ENCODE measurements at places on chromosomes 7 and 10.

GRCh38 chr7:110620110-110620735 is 470.7 kb upstream of the LRRN3 start:
- no peak for DNase-seq

- no peak for DNase-seq
These were observed 337.3 kb upstream of the MAGI2 start for GRCh38 chr7:79790656-79791262.

DNA sequence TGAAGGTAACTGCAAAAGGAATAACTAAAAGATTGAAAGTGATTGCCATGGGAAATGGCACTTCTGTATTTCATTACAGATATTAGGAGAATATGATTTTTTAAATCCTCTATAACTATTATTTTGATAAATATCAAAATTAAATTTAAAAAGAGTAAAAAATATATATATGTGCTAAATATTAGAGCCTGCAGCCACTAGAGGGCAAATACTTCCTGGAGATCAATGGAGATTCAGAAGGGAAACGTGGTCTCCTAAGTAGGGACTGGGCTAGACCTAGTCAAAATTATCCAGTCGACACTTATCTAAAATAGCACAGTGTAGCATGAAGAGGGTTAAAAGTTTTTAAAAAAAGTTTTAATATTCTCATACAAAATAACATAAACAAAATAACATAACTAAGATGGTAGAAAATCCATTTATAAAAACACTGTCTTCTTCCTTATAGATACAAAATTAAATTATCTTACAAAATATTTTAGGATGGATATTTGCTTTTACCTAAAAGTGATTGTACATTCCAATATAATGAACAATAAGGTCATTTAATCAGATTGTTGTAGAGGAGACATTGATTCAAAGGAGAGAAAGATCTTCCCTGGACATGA is 434.3 kb downstream of the MDFIC start:
- DNase-seq = no peak

DNA sequence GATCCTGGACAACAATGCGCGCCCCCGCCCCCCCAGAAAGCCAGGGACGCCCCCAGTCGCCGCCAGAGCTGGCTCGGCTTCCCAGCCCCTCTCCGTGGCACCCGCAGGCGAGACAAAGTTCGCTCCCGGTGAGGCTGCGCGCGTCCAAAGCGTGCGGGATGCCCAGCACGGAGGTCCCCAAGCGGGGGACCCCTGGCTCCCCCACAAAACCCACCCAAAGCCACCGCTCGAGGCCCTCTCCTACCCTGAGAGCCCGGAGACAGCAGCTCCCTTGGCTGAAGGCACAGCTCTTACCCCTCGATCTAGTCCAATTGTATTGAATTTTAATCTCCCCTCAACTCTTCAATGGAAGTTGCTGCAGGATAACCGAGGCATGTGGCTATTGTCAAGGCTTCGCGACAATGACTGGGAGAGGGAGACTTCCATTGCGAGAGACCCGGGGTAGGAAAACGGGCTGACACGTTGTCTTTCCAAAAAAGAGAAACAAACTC is 305.3 kb downstream of the PRPF18 start:
- no peak for DNase-seq

GRCh38 chr10:76463111-76463510 is 1031.7 kb downstream of the LRMDA start:
- no peak for DNase-seq

GRCh38 chr10:1369665-1370064 is 313.5 kb downstream of the WDR37 start:
- no peak for DNase-seq

- DNase-seq = no peak
These were observed 4.8 kb downstream of the FGFR2 start for GRCh38 chr10:121593281-121594075.

DNA sequence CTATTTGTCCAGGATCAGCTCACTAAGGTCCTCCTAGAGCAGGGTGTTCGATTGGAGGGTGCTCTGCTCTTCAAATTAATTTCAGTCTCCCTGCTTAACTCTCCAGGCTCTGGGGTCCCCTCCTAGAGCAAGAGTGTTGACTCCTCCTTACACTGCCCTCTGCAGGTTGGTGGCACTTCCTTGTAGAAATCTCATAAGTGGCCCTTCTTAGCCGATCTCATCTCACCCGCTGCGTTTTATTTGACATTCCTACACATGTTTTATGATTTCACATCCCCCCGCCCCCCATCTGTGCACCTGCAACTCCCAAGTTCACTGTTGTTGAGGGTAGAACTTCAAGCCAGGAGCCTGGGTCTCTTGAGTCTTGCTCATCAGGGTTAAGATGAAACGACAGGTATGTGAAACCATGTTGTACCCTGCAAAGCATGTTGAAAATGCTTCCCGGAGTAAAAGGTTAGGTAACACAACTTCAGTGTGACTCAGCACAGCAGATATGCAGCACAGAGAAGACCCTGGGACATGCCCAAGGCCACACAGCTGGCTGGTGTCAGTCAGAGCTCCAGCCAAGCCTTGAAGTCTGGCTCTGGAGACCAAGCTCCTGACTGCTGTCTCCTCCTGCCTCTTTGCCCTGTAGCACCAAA is 171.2 kb downstream of the PRKAG2 start:
- no peak for DNase-seq

- no peak for DNase-seq
These were observed 182.1 kb downstream of the ZMYND11 start for GRCh38 chr10:317271-317769.

DNA sequence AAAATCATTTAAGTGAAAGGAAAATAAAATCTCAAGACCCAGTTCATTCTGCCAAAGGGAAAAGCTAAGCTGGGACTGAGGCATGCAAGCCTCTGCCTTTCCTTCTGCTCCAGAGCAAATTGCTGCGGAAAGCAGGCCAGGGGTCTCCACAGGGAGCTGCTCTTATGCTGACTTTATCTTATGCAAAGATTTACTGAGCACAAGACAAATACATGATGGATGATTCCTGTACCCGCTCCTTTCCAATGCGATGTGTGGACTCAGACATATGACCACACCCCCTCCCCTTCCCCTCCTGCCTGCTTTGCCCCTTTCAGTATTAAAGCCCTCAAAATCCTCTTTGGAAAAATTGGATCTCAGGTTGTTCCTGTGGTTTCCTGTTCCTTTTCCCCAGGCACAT is 74.2 kb upstream of the INSIG1 start:
- no peak for DNase-seq

GRCh38 chr10:75598998-75599397 is 167.6 kb downstream of the LRMDA start:
- DNase-seq = no peak

DNA sequence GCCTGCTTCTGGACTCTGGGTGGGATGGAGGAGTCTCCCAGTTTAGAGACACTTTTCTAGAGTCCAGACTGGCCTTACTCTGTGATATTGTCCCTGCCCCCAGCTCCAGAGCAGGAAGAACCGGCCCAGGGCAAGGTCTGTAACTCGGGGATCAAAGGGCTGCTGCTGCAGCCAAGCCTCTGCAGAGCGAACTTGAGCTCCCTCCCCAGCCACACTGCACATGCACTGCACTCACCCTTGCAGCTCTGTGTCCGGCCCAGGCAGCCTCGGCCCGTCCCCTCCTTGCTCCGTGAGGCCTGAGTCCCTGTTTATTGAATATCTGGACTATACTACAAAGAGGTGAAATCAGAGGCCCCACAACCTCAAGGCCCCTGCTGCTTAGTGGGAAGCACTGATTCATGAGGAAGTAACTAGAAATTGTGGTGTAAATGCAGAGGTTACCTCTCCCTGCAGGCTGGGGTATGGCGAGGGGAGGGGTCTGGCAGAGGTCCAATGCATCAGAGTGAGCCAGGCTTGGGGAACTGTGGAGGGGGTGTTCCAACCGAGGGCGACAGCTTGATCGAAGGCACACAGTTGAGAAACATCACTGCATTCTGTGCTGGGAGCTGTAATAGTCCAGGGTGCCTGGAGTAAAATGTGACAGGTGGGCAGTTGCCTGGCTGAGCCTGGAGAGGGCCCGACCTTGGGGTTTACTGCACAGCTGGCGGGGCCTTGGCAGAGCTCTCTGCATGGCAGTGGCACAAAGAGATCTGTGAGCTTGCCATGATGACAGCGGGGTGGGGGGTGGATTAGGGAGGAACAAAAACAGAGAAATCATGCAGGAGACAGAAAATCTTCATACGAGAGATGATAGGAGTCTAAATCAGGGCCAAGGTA is 49.1 kb downstream of the AOC1 start:
- no peak for DNase-seq

- DNase-seq = no peak
These were observed 11.8 kb downstream of the SEM1 start for GRCh38 chr7:96697822-96698221.

DNA sequence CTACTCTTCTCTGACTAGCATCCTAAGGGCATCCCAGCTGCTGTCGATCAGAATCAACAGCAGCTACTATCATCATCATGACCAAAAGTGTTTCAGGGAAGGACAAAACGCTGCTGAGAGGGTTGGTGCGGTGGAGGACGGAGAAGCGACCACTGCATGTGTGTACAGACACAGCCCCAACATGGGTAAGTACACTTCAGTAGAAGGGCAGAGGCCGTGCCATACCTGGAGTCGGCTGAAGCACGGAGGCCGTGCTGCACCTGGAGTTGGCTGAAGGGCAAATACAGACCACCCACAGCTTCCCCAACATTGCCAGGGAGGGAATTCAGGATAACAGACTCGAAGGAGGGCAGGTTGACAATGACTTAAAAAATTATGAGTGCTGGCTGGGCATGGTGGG is 67.8 kb upstream of the CYTH3 start:
- DNase-seq = no peak

DNA sequence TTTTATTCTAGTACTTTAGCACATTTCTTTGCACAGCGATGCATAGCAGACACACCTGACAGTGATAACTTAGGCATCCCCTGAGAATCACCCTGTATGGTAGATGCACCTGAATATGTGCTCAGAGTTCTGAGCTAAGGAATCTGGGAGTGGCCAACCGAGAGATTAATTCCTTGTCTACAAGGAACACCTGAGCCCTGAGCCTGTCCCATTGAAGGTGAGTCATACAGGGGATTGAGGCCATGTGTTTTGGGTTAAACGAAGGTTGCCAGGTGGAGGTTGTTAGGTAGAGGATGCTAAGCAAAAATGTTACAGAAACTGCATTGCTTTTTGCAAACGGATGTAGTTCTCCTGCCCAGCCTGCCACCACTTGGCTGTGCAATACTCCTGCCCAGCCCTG is 128.9 kb downstream of the AMPH start:
- DNase-seq = no peak

GRCh38 chr10:5854131-5854475 is 35.6 kb downstream of the ANKRD16 start:
- no peak for DNase-seq

DNA sequence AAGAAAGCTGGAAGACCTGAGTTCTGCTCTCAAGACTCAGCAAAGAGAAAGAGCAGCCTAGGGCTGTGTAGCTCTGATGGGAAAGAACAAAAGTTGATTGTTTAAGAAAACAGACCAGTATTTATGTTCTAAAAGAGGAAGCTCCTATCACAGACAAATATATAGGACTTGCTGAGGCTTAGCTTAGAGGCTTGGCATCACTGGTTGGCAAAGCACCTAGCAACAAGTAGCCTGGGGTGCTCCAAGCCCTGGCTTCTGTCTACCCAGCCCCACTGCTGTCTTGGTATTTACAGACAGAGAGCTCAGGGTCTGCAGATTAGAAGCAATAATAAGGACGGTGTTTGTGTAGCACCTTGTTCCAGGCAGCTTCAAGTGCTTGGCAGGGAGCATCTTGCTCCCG is 36.9 kb upstream of the CCDC3 start:
- no peak for DNase-seq

DNA sequence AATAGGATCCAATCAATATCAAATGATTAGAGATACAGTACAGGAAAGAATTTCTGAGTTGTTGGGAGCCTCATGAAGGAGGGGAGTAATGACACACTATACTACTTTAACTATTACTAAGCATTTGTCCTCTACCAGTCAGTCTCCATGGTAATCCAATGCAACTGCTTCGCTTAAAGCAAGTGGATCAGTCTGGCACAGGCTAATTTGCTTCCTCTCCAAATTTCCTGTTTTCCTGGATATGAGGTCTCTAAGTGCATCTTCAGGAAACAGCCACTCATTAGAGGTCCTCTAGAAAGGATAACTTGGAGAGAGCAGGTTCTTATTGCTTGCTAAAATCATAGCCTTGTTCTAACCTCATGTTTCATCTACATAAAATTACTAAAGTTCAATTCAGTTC is 8.4 kb upstream of the SEPTIN7 start:
- DNase-seq = no peak

GRCh38 chr7:41695661-41696322 is 7.1 kb downstream of the INHBA start:
- DNase-seq = no peak

DNA sequence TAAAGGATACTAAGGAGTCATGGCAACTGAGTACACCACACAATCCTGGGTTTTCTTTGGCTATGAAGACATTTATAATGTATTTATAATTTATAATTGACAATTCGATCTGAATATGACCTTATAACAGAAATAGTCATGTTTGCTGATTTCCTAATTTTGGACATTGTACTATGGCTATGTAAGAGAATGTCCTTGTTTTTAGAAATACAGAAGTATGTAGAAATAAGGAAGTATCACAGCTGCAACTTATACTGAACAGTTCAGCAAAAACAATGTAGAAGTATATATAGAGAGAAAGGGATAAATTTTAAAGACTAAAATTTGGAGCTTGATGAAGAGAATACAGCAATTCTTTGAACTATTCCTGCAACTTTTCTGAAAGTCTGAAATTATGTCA is 32.6 kb downstream of the PRLHR start:
- DNase-seq = no peak

- no peak for DNase-seq
These were observed 53.7 kb downstream of the ZRANB1 start for GRCh38 chr10:124995605-124996004.

- DNase-seq = no peak
These were observed 1.1 kb upstream of the SLC25A13 start for GRCh38 chr7:96322847-96323461.

DNA sequence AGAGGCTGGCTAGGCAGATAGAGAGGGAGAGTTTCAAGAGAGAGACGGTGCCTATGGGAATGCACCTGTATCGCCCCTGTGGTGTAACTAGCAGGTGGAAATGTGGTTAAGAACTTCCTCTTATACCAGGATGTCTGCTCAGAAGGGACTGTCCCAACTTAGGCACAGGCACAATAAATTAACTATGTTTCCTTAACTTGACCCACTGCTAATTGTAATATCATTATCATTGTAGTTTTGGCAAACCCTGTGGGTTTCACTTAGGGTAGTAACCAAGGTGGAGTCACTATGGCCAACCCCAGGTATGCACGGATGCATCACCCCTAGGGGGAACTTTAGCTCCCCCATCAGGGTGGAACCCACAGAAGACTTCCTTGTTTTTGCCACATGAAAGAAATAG is 455.7 kb downstream of the DGKB start:
- DNase-seq = no peak

DNA sequence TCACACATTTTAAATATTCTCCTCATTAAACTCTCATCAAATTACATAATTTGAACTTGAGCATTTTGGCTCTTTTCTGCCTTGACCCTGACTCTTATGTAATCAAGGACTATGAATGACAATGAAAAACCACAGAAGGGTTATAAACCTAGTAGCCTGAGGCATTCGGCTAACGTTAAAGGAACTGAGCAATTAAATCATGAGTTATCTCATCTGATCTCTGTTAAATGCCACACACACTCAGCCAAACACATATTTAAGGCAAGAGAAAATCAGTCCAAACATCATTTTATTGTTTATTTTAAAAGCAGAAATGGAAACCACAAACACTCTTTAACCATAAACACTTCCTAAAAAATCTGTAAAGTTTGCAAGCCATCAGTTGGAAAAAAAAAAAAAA is 204.3 kb downstream of the DGKI start:
- DNase-seq = no peak

GRCh38 chr10:37263304-37263703 is 137.9 kb downstream of the ANKRD30A start:
- no peak for DNase-seq
